ENCODE measurements at places on chromosomes 3 and 15.
A peak's percentile ranks its signal among the peaks of the same experiment; 100 is the strongest.

DNA sequence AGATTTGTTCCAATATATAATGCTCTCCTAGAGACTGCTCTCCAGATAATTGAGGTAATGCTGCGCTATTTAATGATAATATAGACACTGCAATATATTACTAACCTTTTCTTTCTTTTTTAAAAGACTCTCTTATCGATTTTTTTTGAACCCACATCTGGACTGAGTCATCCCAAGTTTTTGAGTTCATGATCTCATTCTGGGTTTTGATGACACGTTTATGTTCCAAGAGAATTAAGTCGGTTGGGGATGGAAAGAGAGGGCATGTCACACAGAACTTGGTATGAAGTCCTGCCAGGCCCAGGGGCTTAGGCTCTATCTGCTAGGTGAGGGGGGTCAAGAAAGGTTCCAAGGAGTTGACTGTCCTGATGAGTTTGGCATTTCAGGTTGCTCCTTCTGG, 431.1 kb downstream of the MFSD1 start:
- H3K36me3 ChIP-seq = no peaks in the 10 kb centered on the region
- no peak for DNase-seq
- H3K27ac ChIP-seq = no peak overlapping the region
- no peak overlapping the region for H3K4me3 ChIP-seq
- no peaks in the 10 kb centered on the region for H3K4me1 ChIP-seq
- H3K27me3 ChIP-seq = no peaks in the 10 kb centered on the region

GRCh38 chr3:40308725-40309417, 636 bp upstream of the EIF1B start:
- no peaks in the 10 kb centered on the region for H3K27me3 ChIP-seq
- no peak for DNase-seq
- H3K4me3 ChIP-seq = peak overlapping the region; percentile 51
- H3K4me1 ChIP-seq = no peaks in the 10 kb centered on the region
- H3K27ac ChIP-seq = no peak overlapping the region
- H3K36me3 ChIP-seq = no peaks in the 10 kb centered on the region

DNA sequence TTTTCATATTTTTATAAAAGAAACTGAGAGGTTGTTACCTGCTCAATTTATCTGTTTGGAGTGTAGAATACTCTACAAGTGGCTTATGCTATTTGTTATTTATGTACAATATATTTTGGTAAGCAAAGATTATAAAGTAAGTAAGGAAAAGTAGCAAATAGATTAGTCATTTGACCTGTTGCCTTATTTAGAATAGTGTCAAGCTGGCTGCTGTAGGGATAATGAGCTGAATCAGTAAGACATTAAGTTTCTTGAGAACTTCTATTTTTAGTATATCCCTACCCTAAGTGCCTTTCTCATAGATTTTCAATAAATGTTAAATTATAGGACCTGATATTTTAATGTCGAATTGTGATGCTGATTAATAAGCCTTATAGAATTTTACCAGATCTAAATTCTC, 37.2 kb downstream of the ECT2 start:
- no peaks in the 10 kb centered on the region for H3K36me3 ChIP-seq
- H3K27ac ChIP-seq = no peak overlapping the region
- no peaks in the 10 kb centered on the region for H3K27me3 ChIP-seq

GRCh38 chr3:13533885-13534301, 15.0 kb upstream of the FBLN2 start:
- no peaks in the 10 kb centered on the region for H3K27me3 ChIP-seq
- DNase-seq = peak; percentile 57
- H3K27ac ChIP-seq = no peak overlapping the region
- H3K4me3 ChIP-seq = no peak overlapping the region
- H3K36me3 ChIP-seq = no peaks in the 10 kb centered on the region

- H3K27me3 ChIP-seq = no peaks in the 10 kb centered on the region
- H3K4me3 ChIP-seq = no peak overlapping the region
- no peaks in the 10 kb centered on the region for H3K4me1 ChIP-seq
These were observed 44.7 kb downstream of the CEP152 start for GRCh38 chr15:48766196-48766595.

- no peak for DNase-seq
- H3K4me3 ChIP-seq = no peak overlapping the region
- H3K36me3 ChIP-seq = no peaks in the 10 kb centered on the region
- no peaks in the 10 kb centered on the region for H3K4me1 ChIP-seq
- H3K27me3 ChIP-seq = no peaks in the 10 kb centered on the region
These were observed 11.9 kb upstream of the HCN4 start for GRCh38 chr15:73380661-73381060.

DNA sequence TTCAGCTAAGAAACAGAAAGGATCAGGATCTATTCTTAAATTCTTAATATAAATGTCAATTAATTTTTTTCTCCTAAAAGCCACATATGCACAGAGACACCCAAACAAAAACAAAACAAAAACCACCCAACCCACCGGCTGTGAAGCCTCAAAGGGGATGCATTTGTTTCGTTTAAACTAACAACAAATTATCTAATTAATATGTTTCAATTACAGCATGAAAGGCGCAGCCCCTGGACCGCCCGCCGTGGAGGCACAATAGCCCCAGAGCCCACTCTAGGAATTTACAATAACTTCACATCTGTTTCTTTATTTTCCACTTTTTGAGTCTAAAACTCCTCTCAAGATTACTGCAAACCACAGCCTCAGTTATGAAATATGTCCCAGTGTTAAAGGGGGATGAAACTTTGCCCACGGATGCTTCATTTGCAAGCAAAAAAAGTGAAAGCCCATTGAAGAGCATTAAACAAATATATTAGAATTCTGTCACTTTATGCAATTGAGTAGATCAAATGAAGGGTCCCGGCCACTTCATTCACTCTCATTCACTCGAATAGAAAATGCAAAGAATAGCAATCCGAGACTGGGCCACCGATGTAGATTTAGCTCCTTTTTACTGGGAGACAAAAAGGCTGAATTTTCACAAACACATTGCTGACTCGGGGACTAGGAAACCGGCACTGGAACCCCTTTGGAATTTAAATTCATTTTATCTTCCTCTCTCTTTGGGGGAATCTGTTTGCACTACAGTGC, 6.0 kb downstream of the FOXB1 start:
- H3K36me3 ChIP-seq = no peaks in the 10 kb centered on the region
- no peak overlapping the region for H3K27ac ChIP-seq
- H3K4me1 ChIP-seq = no peaks in the 10 kb centered on the region
- no peak for DNase-seq
- no peak overlapping the region for H3K4me3 ChIP-seq

DNA sequence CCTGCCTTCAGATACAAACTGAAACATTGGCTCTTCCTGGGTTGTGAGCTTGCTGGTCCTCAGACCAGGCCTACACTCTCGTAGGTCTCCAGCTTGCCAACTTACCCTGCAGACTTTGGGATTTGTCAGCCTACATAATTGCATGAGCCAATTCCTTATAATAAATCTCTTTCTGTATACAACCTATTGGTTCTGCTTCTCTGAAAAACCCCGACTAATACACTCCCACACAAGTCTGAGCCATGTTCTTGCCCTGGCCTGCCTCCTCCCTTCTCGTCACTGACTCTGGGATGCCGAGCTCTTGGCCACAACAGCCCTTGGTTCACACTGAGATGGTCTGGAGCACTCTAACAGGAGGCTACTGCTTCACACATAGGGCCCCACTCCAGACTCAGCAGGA, 9.5 kb downstream of the CYP19A1 start:
- no peaks in the 10 kb centered on the region for H3K36me3 ChIP-seq
- no peaks in the 10 kb centered on the region for H3K27me3 ChIP-seq
- H3K4me3 ChIP-seq = no peak overlapping the region
- H3K4me1 ChIP-seq = peaks cover 8% of the 10 kb centered on the region
- DNase-seq = no peak

- no peak overlapping the region for H3K27ac ChIP-seq
- no peaks in the 10 kb centered on the region for H3K27me3 ChIP-seq
- H3K4me3 ChIP-seq = no peak overlapping the region
- H3K4me1 ChIP-seq = no peaks in the 10 kb centered on the region
- DNase-seq = peak; percentile 48
- peaks cover 3% of the 10 kb centered on the region for H3K36me3 ChIP-seq
These were observed 105.7 kb downstream of the SNRPN start for GRCh38 chr15:25060472-25060803.

DNA sequence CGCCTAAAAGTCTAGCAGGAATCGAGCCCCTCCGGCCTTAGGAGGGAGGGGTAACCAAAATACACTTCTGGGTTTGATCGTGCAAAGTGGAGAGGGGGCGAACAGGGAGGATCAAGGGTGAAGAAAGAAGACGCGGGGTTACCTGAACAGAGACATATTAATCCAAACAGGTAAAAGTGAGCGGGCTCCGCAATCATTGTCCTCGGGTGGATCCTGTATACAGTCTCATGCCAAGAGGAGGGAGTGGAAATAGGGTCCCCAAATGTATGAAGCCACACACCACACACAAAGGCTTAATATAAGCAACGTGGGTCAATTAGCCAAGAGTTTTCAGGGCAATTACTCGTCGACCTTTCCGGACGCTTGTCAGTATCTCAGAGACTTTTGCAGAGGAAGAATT, 749.5 kb downstream of the ROBO1 start:
- H3K4me1 ChIP-seq = no peaks in the 10 kb centered on the region
- DNase-seq = no peak

- H3K4me1 ChIP-seq = peaks cover 3% of the 10 kb centered on the region
- DNase-seq = peak; percentile 80
- H3K36me3 ChIP-seq = no peaks in the 10 kb centered on the region
- no peaks in the 10 kb centered on the region for H3K27me3 ChIP-seq
- H3K4me3 ChIP-seq = no peak overlapping the region
These were observed 47.3 kb downstream of the AMOTL2 start for GRCh38 chr3:134326760-134327593.

- H3K36me3 ChIP-seq = peaks cover 2% of the 10 kb centered on the region
- no peaks in the 10 kb centered on the region for H3K27me3 ChIP-seq
- H3K4me3 ChIP-seq = no peak overlapping the region
- H3K4me1 ChIP-seq = no peaks in the 10 kb centered on the region
These were observed 126.5 kb downstream of the STT3B start for GRCh38 chr3:31659246-31659645.

GRCh38 chr3:83902787-83903533, 1055.8 kb upstream of the CADM2 start:
- no peaks in the 10 kb centered on the region for H3K36me3 ChIP-seq
- H3K27me3 ChIP-seq = no peaks in the 10 kb centered on the region
- DNase-seq = no peak
- no peak overlapping the region for H3K27ac ChIP-seq
- H3K4me1 ChIP-seq = no peaks in the 10 kb centered on the region
